ENCODE measurements at places on chromosomes 6 and 20. TPM values are rescaled to one million over a fixed set of nuclear protein-coding genes. Genes with fewer than 3 reads are reported as not detected.

Gene MGME1
- total RNA-seq = 25.6 TPM

Gene THEMIS
- not detected for total RNA-seq

Gene SPTLC3
- total RNA-seq = 11.4 TPM

Gene SLA2
- not detected for total RNA-seq
